ENCODE measurements at places on chromosomes 3 and 15. TPM values are rescaled to one million over a fixed set of nuclear protein-coding genes. Genes with fewer than 3 reads are reported as not detected.

Gene NR1I2
- 0.26 TPM for total RNA-seq

Gene SLC22A14
- not detected for total RNA-seq

Gene IL5RA
- not detected for total RNA-seq

Gene HYKK
- total RNA-seq = 1.1 TPM

- H3K27me3 ChIP-seq = peaks cover 75% of the 10 kb centered on the region
- no peak for DNase-seq
- H3K4me3 ChIP-seq = no peak overlapping the region
Measured at GRCh38 chr3:122183893-122184590, 574 bp downstream of the CASR start.

GRCh38 chr3:106811376-106811775, 565.9 kb upstream of the CCDC54 start:
- DNase-seq = no peak
- H3K4me1 ChIP-seq = no peaks in the 10 kb centered on the region
- H3K4me3 ChIP-seq = no peak overlapping the region
- H3K36me3 ChIP-seq = no peaks in the 10 kb centered on the region
- H3K27ac ChIP-seq = no peak overlapping the region
- no peaks in the 10 kb centered on the region for H3K27me3 ChIP-seq

DNA sequence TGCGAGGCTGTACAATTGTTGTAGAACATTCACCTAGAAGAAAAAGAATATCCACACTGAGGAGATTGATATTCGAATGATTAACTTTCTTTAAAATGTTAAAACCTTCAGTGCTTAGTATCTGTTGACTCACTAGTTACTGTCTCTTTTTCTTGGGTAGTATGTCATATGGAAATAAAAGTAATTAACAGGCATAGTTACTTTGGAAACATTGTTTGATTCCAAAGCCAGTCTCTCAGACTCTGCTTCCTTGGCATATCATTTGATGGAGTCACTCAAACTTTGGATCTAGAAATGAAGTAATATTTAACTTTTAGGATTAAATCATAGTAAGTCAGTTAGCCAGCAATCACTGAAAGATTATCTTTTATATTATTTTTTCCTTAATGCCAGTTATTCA, 63.4 kb downstream of the MAP2K5 start:
- no peak overlapping the region for H3K27ac ChIP-seq
- H3K27me3 ChIP-seq = no peaks in the 10 kb centered on the region
- H3K4me1 ChIP-seq = no peaks in the 10 kb centered on the region
- H3K36me3 ChIP-seq = no peaks in the 10 kb centered on the region

DNA sequence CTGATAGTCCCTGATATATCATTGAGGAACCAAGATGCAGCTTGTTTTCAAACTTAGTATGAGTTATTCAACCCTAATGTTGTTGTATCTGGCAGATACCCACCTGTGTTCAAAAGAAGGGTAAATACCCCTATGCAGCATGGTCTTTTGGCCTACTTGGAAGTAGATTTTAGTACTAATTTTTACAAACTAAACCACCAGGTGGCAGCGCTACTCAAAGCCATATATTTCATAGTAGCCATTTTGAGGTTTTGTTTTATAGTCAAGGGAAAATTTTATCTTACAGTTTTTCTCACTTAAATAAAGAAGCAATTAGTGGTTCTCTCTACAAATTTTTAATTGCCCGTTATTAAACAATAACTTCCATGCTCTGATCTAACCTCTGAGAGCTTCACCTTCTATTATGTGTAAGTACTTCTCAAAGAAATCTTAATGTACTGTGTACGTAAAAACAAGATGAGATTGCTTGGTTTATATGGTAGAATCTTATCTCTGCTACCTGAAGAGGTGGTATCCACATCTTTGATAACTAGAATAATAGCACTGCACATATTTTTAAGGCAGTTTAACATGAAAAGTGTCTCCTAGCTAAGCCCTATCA, 31.5 kb upstream of the MLF1 start:
- peak; percentile 61 for DNase-seq
- peaks cover 4% of the 10 kb centered on the region for H3K36me3 ChIP-seq
- no peak overlapping the region for H3K4me3 ChIP-seq
- H3K4me1 ChIP-seq = no peaks in the 10 kb centered on the region
- H3K27me3 ChIP-seq = no peaks in the 10 kb centered on the region

- H3K4me3 ChIP-seq = no peak overlapping the region
- no peak for DNase-seq
- no peaks in the 10 kb centered on the region for H3K4me1 ChIP-seq
- no peaks in the 10 kb centered on the region for H3K36me3 ChIP-seq
- no peak overlapping the region for H3K27ac ChIP-seq
Measured at GRCh38 chr3:176935194-176935888, 261.9 kb downstream of the TBL1XR1 start.

- H3K27ac ChIP-seq = no peak overlapping the region
- no peaks in the 10 kb centered on the region for H3K27me3 ChIP-seq
- H3K4me1 ChIP-seq = peaks cover 12% of the 10 kb centered on the region
- no peaks in the 10 kb centered on the region for H3K36me3 ChIP-seq
- no peak for DNase-seq
Measured at GRCh38 chr15:87735522-87735921, 521.0 kb downstream of the NTRK3 start.

DNA sequence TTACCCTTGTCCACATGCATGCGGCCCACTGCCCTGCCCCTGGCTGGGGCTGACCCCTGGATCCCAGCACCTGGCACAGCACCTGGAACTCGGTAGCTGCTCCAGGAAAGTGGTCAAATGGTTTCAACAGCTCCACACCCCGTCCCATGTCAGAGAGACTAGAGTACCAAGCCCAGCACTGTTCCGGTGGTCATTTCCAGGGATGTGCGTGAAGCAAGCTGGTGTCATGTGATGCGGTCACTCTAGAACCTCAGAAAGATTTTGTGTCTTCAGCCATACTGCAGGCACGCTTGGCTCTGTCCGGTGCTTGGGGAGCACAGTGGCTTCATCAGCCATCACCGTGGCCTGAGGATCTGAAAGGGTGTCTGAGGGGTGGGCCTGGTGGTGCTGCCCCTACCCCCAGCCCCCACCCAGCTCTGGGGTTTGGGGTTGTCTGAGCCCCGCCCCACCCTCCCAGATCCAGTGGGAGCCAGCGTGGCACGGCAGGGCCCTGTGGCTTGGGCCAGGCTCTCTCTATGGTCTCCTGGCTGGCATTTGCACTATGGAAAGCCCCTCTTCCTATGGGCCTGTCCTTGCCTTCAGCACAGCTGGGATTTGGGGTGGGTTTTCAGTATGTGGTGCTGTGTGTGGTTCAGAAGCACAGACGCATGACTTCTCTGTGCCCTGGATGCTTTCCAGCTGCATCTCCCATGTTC, 15.3 kb downstream of the APBA2 start:
- H3K36me3 ChIP-seq = no peaks in the 10 kb centered on the region
- H3K27me3 ChIP-seq = no peaks in the 10 kb centered on the region
- H3K27ac ChIP-seq = no peak overlapping the region

DNA sequence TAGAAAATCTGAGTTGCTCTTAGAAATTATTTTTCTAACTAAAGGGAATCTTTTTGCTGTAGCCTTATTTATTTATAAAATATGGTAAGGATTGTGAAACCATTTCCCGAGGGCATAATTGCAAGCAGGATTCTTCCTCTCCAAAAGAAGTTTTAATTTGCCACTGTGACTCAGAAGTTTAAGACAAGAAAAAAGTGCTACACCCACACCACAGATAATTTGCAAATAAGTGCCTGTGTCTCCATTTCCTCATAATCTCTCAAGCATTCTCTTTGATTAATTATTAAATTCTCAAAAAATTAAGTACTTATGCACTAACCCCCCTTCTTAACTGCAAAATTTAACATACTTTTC, 43.6 kb downstream of the RASA2 start:
- peaks cover 65% of the 10 kb centered on the region for H3K36me3 ChIP-seq
- no peak overlapping the region for H3K4me3 ChIP-seq
- peaks cover 53% of the 10 kb centered on the region for H3K4me1 ChIP-seq
- H3K27ac ChIP-seq = no peak overlapping the region
- H3K27me3 ChIP-seq = no peaks in the 10 kb centered on the region

DNA sequence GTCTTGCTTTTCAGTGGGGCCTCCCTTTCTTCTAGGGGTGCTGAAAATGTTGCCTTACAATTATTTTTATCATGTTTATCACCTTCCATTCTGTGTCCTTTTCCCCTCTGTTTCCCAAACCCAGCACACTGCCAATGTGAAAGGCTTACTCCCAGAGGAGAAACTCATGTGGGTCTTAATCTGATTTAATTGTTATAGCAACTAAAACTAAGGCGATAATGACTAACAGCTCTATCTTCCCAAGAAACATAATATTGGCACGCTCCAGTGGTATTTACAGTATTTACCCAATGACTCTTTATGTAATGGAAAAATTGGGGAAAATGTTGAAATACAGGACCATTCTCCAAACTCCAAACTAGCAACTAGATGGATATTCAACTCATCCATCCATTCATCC, 58.4 kb downstream of the MESD start:
- no peak overlapping the region for H3K27ac ChIP-seq
- DNase-seq = no peak
- peaks cover 8% of the 10 kb centered on the region for H3K4me1 ChIP-seq
- H3K4me3 ChIP-seq = no peak overlapping the region
- no peaks in the 10 kb centered on the region for H3K27me3 ChIP-seq

- H3K27me3 ChIP-seq = no peaks in the 10 kb centered on the region
- no peaks in the 10 kb centered on the region for H3K4me1 ChIP-seq
- H3K36me3 ChIP-seq = no peaks in the 10 kb centered on the region
- no peak for DNase-seq
Measured at GRCh38 chr15:83973816-83974215, 261.8 kb upstream of the GOLGA6L4 start.

DNA sequence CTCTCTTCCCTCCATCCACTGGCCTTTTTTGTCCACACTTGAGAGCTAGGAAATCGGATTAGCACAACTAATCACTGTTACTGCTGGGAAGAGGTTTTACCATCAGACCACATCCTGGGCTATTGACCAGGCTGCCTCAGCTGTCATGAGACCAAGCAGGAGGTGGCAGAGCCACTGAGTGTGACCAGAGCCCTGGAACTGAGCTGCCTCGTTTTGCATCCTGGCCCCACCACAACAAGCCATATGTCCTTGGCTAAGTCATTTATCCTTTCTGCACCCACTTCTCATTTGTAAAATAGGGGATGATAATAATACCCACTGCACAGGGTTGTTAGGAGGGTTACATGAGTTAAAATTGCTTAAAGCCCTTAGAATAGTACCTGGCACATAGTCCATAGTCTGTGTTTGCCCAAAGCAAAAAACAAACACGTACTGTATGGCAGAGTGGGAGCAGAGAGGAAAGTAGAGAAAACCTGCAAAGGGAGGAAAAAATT, 34.1 kb downstream of the TMEM158 start:
- H3K4me1 ChIP-seq = peaks cover 32% of the 10 kb centered on the region
- H3K4me3 ChIP-seq = no peak overlapping the region
- no peaks in the 10 kb centered on the region for H3K36me3 ChIP-seq
- no peak overlapping the region for H3K27ac ChIP-seq
- H3K27me3 ChIP-seq = peaks cover 28% of the 10 kb centered on the region

GRCh38 chr3:4570840-4571621, 77.9 kb downstream of the ITPR1 start:
- no peaks in the 10 kb centered on the region for H3K36me3 ChIP-seq
- peaks cover 5% of the 10 kb centered on the region for H3K4me1 ChIP-seq
- no peak for DNase-seq
- H3K27me3 ChIP-seq = no peaks in the 10 kb centered on the region
- no peak overlapping the region for H3K27ac ChIP-seq
- H3K4me3 ChIP-seq = no peak overlapping the region

GRCh38 chr15:39530480-39531342, 50.2 kb upstream of the THBS1 start:
- no peak overlapping the region for H3K27ac ChIP-seq
- DNase-seq = no peak
- H3K27me3 ChIP-seq = peaks cover 6% of the 10 kb centered on the region
- H3K36me3 ChIP-seq = no peaks in the 10 kb centered on the region
- H3K4me1 ChIP-seq = no peaks in the 10 kb centered on the region

DNA sequence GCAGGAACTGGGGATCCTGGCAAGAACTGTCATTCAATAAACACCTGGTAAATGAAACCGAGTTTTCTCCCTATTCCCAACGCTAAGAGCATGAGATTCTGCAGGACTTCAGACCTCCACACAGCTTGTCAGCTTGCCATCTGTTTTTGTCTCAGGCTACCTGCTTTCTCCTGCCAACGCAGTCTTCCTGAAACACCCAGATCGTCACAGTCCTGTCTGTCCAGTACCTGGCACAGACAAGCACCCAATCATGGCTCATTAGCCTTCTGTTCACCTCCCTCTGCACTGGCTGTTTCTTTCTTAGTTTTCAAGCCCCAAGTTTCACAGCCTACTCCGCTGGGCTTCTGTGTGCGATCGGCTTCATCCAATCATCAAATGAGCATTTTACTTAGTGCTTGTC, 5.0 kb downstream of the SLC12A8 start:
- no peak overlapping the region for H3K4me3 ChIP-seq
- H3K27ac ChIP-seq = no peak overlapping the region
- DNase-seq = no peak
- peaks cover 50% of the 10 kb centered on the region for H3K27me3 ChIP-seq
- no peaks in the 10 kb centered on the region for H3K36me3 ChIP-seq
- peaks cover 2% of the 10 kb centered on the region for H3K4me1 ChIP-seq

DNA sequence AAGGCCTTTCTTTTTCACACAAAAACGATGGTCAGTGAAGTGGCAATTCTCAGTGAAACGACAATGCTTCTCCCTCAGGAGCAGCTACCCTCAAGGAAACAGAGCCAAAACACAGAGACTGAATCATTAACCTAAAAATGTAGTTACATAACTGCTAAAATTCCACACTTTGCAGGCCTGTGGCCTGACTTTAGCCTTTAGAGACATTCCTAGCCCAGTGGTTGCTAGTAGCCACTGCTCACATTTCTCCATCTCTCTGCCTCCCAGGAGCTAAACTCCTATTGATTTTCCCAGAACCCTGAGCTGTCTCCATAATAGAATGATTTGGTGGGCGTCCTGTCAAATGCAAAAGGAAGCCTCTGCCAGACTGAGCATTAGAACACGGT, 630.1 kb upstream of the KCNMB2 start:
- no peaks in the 10 kb centered on the region for H3K4me1 ChIP-seq
- no peaks in the 10 kb centered on the region for H3K36me3 ChIP-seq
- no peak overlapping the region for H3K4me3 ChIP-seq
- H3K27me3 ChIP-seq = no peaks in the 10 kb centered on the region
- DNase-seq = no peak
- H3K27ac ChIP-seq = no peak overlapping the region

Measured in activated CD8-positive, alpha-beta T cell treated with anti-CD3 and anti-CD28 coated beads, Interleukin-2, amount 10 ng/mL, durations not matched to agents 7 days and 5 days (primary cell).